ENCODE measurements at places on chromosomes 2 and 18.

DNA sequence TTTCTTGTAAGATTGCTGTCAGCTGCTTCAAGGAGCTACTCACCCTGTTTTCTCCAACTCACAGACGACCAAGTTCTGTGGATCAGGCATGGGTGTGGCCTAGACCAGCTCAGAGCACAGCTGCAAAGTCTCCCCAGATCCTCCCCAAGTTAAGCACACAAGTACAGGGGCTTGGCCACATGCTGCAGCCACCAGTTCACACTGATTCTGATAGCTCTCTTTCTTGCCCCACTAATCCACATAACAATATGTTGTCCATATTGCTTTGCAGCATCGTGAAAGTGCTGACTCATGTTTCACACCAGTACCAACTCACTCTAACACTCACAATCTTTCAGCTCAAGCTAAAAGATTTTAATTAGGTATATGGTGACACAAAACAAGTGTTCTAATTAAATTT lies 437.0 kb downstream of the PARD3B start:
- no peak for DNase-seq

- no peak for DNase-seq
Observed at GRCh38 chr2:210461401-210461800, 15.2 kb downstream of the LANCL1 start.

- DNase-seq = no peak
Observed at GRCh38 chr18:2114289-2114688, 457.0 kb downstream of the METTL4 start.

DNA sequence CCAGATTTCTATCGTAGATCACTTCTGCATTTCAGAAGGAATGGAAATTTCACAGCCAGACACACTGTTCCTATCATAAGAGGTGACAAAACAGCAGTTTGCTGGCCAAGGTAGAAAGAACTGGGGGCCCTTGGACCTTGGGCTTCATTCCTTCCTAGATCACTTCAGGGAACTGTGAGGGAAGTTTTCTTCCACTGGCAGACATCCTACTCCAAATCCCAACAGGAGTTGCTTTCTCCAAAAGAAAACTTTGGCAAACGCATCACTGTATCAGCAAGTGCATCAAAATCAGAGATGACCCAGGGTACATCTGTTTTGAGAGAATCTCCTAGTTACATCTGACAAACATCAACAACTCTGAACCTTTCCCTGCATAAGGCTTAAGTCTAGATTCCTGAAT lies 348.4 kb upstream of the KLHL29 start:
- DNase-seq = no peak

DNA sequence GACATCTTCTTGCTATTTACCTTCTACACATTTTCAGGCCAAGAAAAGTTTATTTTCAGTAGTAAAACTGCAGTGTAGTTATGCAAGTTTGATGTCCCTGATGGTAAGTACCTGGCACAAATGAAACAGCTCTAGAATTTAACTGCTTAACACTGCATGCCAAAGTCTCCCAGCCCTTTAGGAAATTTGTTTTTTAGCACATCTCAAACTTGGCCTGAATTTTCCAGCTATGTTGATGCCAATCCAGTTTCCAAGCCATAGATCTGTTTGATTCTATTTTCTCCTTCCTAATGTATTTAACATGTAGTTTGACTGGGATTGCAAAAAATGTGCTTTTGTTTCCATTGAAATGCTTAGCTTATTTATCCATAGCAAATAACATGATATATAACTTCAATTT lies 29.3 kb upstream of the ZNF385B start:
- DNase-seq = no peak

GRCh38 chr18:48693625-48694262 lies 154.9 kb downstream of the CTIF start:
- no peak for DNase-seq
